Breast epithelium (tissue), 4 donors: ENCODE measurements at places on chromosomes 6 and 20. TPM values are rescaled to one million over a fixed set of nuclear protein-coding genes. Genes with fewer than 3 reads are reported as not detected.

GRCh38 chr6:38404900-38405556 is 234.7 kb downstream of the BTBD9 start:
- no peaks in the 10 kb centered on the region for H3K36me3 ChIP-seq
- DNase-seq: no peak
- H3K27me3 ChIP-seq: no peaks in the 10 kb centered on the region
- H3K27ac ChIP-seq: peak overlapping the region; percentile 1
- H3K4me1 ChIP-seq: no peaks in the 10 kb centered on the region

- H3K27me3 ChIP-seq: no peaks in the 10 kb centered on the region
- H3K4me3 ChIP-seq: no peak overlapping the region
- DNase-seq: no peak
Observed at GRCh38 chr6:43444036-43444435, 11.3 kb downstream of the DLK2 start.

DNA sequence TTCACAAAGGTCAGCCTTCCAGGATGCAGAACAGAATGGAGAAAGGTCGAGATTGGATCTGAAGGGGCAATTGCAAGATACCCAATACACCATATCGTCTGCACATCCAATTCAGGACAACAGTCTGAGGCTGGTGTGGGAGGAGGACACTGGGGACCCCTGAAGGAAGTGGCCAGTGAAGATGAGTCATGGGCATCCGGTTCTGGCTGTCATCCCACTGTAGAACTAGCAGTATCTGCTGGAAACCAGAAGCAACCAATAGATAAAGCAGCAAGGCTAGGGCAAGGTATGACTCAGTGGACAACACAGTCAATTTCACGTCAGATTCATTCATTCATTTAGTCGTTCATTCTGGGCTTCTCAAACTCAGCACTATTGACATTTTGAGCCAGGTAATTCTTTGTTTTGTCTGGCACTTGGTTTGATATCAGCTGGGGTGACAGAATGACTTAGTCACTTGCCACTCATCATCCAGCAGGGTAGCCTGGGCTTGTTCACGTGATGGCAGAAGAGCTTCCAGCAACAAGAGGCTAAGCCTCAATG is 30.3 kb upstream of the SHLD1 start:
- H3K27ac ChIP-seq: no peak overlapping the region
- no peak for DNase-seq
- H3K27me3 ChIP-seq: no peaks in the 10 kb centered on the region

RPN2 gene
- total RNA-seq: 161 TPM

- H3K4me3 ChIP-seq: no peak overlapping the region
- H3K36me3 ChIP-seq: no peaks in the 10 kb centered on the region
- H3K27ac ChIP-seq: no peak overlapping the region
- H3K4me1 ChIP-seq: no peaks in the 10 kb centered on the region
- no peaks in the 10 kb centered on the region for H3K27me3 ChIP-seq
Observed at GRCh38 chr20:60400567-60400966, 442.3 kb downstream of the CDH26 start.

DNA sequence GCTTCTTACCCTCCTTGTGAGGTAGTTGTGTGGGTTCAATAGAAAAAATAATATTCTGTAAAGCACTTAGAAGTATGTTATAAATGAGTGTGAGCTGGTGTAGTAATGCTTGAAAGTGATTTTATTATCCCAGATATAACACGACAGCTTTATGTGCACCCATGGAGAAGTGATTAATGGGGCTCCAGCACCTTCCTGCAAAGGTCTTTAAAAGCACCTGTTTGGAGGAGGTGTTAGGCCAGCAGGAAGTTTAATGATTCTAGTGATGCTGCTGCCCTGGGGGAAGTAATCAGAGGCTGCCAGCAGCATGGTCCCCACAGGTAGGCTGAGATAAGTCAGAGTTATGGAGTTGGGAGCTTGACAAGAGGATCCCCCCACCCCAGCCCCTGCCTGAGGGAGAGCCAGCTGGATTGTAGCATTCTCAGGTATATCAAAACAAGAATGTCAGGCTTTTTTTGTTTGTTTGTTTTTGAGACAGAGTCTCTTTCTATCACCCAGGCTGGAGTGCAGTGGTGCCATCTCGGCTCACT is 166.3 kb downstream of the PHACTR1 start:
- H3K27ac ChIP-seq: no peak overlapping the region
- no peaks in the 10 kb centered on the region for H3K36me3 ChIP-seq
- H3K4me3 ChIP-seq: no peak overlapping the region

GRCh38 chr20:61886721-61887595 is 178.7 kb downstream of the TAF4 start:
- H3K4me3 ChIP-seq: no peak overlapping the region
- no peaks in the 10 kb centered on the region for H3K4me1 ChIP-seq
- H3K27ac ChIP-seq: no peak overlapping the region
- H3K36me3 ChIP-seq: no peaks in the 10 kb centered on the region
- no peaks in the 10 kb centered on the region for H3K27me3 ChIP-seq

TCFL5 gene
- 12.5 TPM for total RNA-seq

DNA sequence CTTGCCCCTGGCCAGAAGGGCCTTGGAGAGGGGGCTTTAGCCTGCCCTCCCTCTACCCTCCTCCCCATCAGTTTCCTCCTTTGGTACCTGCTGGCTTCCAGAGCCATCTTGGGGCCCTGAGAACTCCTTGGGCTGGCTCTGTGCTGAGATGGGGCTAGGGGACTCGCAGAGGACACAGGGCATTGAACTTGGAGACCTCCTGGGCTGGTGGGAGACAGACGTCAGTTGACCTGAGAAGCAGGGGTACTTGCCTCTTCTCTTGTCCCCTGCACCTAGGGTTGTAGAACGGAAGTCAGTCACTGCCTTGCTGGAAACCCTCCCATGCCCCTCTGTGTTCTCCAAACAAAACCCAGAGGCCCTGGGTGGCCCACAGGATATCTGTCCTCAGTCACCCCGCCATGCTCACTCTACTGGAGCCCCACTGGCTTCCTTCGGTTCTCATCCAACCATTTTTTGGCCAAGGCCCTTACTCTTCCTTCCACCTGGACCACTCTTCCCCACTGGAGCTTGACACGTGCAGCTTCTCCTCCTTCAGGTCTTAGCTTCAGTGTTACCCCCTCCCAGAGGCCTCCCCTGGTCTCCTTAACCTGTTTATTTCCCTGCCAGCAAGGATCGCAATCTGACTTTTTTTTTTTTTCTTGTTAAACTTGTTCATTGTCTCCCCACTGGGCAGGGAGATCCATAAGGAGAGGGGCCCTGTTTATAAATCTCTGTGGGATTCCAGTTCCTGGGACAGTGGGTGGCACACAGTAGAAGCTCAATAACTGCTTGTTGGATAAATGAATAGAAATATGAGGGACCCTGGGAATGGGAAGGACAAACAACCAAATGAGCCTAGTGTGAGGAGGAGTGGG is 971 bp downstream of the RBCK1 start:
- H3K27ac ChIP-seq: peak overlapping the region; percentile 95
- no peaks in the 10 kb centered on the region for H3K4me1 ChIP-seq
- H3K36me3 ChIP-seq: no peaks in the 10 kb centered on the region
- H3K4me3 ChIP-seq: peak overlapping the region; percentile 100
- H3K27me3 ChIP-seq: no peaks in the 10 kb centered on the region

GRCh38 chr6:169723991-169724493 is 258 bp downstream of the PHF10 start:
- peak overlapping the region; percentile 92 for H3K27ac ChIP-seq
- no peaks in the 10 kb centered on the region for H3K27me3 ChIP-seq
- H3K36me3 ChIP-seq: no peaks in the 10 kb centered on the region
- H3K4me3 ChIP-seq: peak overlapping the region; percentile 77
